ENCODE measurements at places on chromosomes 1 and 21. TPM values are rescaled to one million over a fixed set of nuclear protein-coding genes. Genes with fewer than 3 reads are reported as not detected.

KRTAP21-3 gene
- not detected for total RNA-seq

SLC25A34 gene
- total RNA-seq = 0.68 TPM

NLRP3 gene
- 0.32 TPM for total RNA-seq

LMX1A gene
- total RNA-seq = not detected

SMYD3 gene
- 34.2 TPM for total RNA-seq

HES4 gene
- total RNA-seq = 51.3 TPM

GSTM5 gene
- not detected for total RNA-seq

DNA sequence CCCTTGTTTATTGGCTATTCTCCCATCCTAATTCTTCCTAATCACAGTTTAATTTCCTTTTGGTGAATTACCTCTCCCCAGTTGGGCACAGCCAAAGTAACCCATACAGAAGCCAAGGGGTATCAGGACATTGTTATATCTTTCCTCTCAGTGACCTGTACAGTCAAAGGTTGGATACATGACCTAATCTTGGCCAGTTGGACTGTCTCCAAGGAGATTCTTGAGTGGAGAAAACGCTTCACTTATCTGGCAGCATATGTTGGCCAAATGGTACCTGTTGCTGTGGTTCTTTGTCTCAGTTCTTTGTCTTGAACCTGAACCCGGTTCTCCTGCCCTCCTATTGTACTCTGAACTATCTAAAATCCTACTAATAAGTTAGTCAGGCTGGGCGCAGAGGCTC, 15.3 kb upstream of the TBCE start:
- DNase-seq = no peak

- DNase-seq = no peak
These were observed 73.7 kb downstream of the KCNK2 start for GRCh38 chr1:215156232-215156631.

DNA sequence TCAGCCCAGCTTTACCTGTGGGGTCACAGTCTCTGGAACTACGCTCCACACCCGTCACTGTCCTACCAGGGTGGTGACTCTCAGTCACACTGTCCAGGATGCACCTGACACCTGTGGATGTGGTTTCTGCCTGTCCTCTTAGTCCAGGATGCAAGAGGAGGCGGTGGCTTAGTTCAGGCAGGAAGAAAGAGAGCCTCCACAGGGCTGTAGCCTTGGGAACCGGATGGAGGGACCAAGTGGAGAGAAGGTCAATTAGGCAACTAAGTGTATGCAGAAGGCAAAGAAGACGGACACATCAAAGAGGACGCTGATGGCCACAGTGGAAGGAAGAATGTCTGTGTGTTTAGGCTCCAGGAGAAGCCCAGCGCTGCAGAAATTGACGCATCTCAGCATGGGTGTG, 153.9 kb upstream of the IRF2BP2 start:
- no peak for DNase-seq

GRCh38 chr1:226624526-226624925, 76.0 kb downstream of the STUM start:
- no peak for DNase-seq

DNA sequence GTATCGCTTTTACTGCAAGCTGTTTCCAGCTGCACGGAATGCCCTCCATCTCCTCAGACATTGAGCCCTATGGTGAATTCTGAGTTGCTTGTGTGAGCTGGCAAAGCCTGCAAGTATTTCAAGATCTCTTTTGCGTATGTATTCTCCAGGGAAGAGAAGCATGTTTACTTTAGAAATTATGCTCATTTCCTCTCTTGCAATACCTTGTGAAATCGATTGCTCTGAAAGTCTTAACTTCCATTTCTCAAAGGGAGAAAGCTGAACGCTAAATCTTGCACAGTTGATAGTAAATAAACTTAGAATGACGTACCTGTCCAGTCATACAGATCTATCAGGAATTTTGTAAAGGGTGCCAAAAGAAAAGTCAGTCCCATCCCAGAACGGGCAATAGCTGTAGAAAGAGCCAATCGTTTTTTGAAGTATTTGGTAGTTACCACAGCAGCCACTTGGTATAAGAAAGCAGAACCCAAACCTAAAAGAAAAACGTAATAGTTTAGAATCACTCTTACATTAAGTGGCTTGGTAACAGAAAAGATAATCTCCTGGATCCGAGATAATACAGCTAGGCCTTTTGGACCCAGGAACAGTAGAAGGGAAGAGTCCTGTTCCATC, 10.0 kb downstream of the SLC16A4 start:
- no peak for DNase-seq

GRCh38 chr1:198123133-198123532, 33.7 kb upstream of the NEK7 start:
- no peak for DNase-seq

DNA sequence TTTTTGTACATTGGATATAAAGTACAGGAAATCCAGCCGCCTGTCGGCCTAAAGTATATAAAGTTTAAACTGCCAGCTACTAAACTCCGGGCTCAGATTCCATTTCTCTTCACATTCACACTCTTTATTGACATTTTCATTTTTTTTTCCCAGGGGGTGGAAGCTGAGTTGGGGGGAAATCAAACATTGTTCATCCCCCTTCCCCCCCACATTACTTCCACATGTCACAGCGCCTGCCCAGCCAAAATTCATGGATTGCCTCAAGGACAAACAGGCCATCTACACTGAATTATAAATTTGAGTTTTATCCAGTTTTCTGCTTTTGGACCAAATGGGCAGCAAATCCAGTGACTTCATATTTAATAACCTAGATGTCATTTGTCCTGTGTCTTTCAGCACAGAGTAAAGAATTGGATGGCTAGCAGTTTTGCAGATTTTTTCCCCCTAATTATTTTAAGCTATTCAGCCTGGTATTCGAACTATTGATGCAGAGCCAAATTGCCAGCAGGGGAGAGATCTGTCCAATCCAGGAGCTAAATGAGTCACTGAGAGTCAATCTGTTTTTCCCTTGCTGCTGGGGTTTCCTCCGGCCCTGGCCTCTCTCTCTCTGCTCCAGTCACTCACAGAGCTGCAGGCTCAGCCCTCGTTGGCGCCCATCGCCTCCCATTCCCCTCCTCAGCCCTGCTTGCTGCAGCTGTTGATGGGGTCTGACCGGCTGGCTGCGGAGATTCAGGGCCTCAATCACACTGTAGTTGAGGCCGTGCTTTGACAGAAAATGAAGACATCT, 98.0 kb downstream of the LMO4 start:
- DNase-seq = no peak

DNA sequence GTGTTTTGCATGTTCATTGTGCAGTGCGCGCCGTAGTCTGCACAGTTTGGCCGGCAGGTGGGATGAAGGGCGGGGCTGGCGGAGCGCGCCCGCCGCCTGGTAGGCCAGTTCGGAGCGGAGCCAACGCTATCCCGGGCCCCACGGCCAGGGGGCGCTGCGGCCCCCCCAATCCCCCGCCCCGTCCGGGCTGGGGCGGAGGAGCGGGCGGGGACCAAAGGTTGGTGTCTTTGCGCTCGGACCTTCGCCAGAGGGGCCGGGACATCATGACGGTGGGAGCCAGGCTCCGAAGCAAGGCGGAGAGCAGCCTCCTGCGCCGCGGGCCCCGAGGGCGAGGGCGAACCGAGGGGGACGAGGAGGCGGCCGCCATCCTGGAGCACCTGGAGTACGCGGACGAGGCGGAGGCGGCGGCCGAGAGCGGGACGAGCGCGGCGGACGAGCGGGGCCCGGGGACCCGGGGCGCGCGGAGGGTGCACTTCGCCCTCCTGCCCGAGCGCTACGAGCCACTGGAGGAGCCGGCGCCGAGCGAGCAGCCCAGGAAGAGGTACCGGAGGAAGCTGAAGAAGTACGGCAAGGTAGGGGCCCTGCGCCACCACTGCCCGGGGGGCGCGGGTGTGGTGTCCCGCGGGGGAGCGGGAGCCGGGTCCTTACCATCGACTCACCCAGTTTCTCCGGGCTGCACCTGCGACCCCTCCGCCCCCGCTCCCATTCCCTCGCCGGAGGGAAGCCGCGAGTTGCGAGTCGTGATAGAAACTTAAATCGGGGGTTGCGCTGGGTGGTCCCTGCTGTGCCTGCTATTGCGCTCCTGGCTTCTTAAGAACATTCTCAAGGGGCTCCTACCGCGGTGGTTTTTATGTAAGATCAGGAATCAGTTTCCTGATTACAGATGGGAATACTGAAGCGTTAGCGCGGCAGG, at the start of gene C1orf115:
Gene C1orf115, plus strand, starts transcription at position 224 of the 913 bp plus-strand sequence. Its CDS starts 40 bp downstream, at position 264.
- peak; percentile 94 for DNase-seq

DNA sequence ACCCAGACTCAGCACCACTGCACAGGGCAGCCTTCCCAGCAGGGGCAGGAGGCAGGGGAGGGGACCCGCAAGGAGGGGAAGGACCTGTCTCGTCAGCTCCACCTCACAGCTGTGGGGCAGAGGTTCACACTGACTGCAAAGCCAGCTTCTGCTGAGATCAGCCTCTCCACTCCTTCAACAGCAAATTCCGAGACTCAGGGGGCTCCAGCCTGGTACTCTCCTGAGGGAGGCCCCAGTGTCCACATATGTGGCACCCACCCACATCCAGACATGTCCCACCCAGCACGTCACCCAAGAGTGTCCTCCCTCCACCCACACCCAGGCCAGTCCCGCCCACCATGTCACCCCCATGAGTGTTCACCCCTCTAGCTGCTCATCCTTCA, 329.5 kb downstream of the NPHP4 start:
- no peak for DNase-seq

DNA sequence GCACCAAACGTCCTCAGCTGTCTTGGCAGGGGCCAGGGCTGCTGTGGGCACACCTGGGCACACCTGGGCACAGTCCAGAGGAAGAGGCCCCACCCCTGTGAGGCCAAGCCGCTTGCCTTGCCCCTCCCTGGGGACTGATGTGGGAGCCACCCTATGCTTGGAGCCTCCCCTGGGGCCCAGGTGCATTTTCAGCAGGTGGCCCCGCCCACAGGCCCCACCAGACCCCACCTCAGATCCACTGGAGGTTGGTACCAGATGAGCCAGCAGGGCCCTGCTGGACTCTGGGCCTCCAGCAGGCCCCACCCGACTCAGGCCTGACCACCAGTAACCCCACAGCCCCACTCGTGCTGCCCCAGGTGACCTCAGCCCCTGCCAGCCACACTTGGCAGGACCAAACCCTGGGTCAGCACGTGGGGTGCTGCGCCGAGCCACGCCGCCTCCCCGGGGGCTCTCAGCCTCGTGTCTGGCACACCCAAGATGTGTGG, 8.8 kb downstream of the SLC19A1 start:
- DNase-seq = no peak

DNA sequence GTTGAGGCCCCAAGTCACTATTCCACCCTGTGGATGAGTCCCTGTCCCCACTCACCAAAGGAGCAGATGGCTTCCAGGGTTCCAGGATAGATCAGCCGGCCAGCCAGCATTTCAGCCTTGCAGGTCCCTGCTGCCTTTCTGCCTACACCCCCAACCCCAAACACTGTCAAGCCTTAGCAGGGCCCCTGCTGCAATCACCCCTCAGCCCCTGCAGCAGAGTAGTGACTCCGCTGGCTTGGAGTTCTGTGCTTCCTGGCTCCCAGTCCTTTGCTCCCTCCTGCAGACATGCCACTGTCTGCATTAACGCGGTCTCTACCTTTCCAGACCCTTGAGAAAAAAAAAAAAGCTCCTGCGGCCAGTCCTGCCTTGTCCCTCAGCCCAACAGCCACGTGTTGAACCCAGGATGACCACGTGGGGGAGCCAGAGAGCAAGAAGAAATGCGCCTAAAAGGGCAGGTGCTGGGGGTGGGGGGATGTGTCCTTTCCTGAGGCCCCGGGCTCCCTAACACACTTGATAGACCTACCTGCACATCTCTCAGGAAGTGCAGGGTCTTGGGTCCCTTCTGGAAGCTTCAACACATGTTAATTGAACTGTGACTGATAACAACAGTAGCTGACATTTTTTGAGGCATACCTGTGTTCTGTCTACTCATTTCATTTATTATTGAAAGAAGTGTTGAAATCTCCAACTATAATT, 37.4 kb downstream of the RASSF5 start:
- DNase-seq = peak; percentile 91

DNA sequence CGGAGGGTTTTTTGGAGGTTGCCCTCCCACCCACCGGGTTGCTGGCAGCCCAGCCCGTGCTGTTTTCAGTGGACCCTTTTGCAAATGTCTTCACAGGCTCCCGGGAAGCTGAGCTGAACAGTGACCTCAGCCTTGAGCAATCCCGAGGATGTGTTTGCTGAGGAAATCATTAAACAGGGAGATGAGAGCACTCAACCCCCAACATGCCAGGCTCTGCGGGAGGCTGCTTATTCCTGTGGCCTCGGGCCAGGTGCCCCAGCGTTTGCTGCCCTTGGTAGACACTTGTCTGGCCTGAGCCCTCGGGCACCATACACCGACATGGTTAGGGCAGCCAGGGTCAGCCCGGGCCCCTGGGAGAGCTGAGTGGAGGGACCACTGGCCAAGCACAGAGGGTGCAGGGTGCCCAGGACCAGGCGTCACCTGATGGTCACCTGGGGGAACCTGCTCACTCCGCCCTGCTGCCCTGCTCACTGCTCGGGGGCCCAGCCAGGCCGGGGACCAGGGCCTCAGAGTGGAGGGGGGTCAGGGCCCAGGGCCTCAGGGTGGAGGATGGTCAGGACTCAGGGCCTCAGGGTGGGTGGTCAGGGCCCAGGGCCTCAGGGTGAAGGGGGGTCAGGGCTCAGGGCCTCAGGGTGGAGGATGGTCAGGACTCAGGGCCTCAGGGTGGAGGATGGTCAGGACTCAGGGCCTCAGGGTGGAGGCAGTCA, 42.5 kb upstream of the POFUT2 start:
- peak; percentile 67 for DNase-seq

DNA sequence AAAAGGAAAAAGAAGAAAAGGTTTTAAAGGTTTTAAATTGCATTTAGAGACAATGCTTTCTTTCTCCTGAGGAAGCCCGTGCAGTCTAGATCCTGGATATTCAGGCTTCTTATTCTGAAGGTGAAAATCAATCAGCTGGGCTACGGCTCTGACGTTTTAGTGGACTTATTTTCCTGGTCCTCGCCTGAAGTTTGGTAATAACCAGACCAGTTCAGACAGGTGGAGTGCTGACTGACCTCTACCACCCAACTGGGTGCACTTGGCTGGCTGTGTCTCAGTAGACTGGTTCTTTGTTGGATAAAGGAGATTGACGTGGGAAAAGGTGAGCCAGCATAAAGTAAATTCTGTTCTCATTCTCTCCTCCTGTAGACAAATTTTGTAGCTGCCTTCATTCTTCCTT, 7.2 kb upstream of the ATP1A1 start:
- no peak for DNase-seq

- no peak for DNase-seq
These were observed 79.8 kb upstream of the LRRC8B start for GRCh38 chr1:89444791-89445190.

- peak; percentile 13 for DNase-seq
These were observed 690.4 kb downstream of the USP25 start for GRCh38 chr21:16420031-16420724.

DNA sequence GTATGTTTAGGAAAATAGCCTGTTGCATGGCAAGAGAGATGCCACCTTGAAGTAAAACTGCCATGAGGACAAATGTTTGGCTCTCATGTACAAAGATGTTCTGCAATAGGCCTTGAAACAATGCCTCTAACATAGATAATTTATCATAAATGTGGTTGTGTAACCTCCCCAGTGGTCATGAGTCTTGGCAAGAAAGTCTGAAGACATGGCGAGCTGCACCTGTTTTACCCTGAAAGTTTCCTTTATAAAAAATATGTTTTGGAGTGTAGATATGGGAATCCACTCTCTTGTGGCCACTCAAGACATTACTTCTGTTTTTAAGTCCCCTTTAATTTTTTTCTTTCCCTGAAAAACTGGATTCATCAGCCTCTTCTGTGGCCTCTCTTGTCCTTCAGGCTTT, 2217.1 kb downstream of the NCAM2 start:
- no peak for DNase-seq

- DNase-seq = no peak
These were observed 152.2 kb downstream of the PEX14 start for GRCh38 chr1:10626791-10627410.
